Lung microvascular endothelial cell (primary cell): ENCODE measurements at places on chromosomes 12 and 14. TPM values are rescaled to one million over a fixed set of nuclear protein-coding genes. Genes with fewer than 3 reads are reported as not detected.

DNA sequence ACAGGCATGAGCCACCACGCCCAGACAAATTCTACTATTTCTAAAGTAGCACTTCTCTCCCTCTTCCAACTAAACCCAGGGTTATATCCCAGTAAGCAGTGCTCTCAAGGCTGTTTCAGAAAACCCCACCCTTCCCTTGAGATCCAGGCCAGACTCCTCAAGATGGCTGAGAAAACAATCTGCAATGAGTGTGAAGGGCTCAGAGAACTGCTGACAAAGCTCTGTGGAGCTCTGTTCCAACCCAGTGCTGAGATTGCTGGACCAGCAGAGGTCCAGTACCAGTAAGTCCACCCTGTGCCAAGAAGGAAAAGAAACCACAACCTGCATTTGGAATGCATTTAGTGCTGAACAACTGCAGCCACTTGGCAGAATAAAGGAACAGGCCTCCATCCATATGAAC, 3.7 kb upstream of the IFFO1 start:
- DNase-seq = no peak

GRCh38 chr12:50200552-50201273, 33.5 kb upstream of the CERS5 start:
- no peak for DNase-seq

DNA sequence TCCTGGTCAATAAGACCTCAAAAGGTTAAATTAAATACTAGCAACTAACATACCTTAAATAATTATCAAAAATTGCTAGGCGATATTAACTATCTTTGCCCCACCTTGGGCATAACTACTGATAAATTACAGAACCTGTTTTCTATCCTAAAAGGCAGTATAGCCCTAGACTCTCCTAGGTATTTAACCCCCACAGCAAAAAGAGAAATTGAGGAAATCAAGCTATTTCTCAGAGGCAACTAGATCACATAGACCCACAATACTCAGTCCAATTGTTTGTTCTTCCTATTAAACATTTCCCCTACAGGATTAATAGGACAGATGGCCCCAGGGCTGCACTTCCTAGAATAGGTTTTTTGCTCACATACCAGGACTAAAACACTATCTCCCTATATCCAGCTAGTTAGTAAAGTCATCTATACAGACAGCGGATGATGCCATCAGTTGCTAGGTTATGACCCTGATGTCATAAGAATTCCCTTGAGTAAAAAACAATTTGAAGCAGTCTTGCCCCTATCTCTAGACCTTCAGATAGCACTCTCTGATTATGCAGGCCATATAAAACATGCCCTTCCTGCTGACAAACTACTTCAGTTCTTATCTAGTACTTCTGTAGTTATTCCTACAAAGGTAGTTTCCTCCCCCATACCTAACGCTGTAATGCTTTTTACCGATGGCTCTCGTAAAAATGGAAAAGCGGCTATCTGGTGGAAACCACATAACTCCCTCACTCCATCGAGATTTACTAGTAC, 118.4 kb downstream of the PPHLN1 start:
- no peak for DNase-seq

DNA sequence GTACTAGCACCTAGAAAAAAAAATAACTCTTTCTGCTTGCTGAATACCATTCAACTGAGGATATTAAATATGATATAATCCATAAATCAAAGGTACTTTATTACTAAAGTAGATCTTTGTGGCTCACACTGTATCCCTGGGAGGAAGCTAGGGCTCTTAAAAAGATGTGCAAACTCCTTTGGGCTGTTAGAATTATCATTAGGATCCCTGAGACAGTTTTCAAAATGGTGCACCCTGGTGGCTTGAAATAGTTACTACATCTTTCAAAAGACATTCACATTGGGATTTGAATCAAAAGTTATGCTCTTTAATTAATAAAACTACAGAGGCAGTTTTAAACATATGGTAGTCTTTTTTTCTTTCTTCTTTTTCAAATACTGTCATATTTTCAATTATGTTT, 228.5 kb upstream of the G2E3 start:
- DNase-seq = no peak

GRCh38 chr14:76793956-76794355, 18.7 kb downstream of the ANGEL1 start:
- DNase-seq = no peak

DNA sequence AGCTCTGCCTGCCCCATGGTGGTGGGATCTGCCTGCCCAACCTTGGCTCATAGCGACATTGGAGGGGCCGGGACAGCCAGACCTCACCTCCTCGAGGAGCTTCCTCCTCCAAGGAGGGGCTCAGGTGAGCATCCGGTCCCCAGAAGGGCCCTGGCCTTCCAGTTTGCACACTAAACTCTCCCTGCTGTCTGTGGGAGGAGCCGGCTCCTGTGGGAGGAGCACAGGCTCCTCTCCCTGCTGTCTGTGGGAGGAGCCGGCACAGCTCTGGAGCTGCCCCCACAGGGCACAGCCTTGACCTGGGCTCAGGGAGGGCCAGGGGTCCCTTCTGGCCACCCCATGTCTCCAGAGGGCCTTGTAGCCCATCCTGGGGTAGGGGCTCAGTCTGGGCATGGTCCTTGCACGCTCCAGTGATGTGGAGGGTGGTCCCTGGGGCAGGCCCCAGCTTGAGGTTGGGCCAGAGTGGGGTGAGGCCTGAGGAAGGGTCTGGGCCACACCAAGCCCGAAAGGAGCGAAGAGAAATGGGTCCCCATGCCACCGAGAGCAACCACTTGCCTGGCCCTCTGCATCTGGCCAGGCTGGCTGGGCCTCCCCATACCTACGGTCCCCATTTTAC, 147.5 kb upstream of the C14orf180 start:
- no peak for DNase-seq

- DNase-seq = no peak
Observed at GRCh38 chr12:66393890-66394289, 91.6 kb downstream of the HELB start.

DNA sequence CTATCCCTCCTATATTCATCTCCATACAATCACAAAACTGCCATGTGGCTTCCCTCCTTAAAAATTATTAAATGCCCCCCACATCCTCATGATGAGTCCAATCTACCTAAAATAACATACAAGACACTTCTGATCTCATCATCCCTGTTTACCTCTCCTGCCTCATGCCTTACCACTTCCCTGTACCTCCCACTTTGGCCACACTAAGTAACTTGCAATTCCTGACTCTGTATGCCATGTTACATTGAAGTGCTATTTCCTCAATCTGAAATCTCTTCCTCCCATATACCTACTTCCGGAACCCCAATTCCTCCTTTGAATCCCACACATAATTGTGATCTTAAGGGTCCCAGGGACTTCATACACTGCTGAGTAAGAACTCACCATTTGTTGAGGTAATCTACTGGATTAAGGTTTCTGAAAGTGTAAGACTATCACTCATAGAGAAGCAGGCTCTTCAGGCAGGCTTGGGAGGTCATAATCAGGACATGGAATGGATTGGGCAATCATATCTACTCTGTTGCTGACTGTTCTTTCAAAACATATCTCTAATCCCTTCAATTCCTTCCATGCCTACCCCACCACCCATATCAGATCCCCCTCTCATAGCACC, 117.6 kb upstream of the PLEKHG7 start:
- DNase-seq = no peak

DNA sequence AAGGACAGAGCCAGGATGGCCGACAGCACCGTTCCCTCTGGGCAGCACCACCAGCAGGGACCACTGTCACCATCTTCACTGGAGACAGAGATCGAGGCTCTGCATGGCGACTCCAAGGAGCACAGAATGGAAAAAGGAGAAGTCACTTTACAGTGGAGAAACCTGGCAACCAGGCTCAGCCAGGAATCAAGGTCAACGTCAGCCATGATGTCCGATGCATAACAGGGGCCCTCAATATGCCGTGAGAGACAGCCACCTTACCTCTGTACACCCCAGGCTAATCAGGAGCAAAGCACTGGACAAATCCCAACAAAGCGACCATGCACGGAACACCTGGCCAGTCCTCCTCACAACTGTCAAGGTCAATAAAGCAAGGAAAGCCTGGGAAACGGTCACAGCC, 20.6 kb upstream of the SFSWAP start:
- no peak for DNase-seq

DNA sequence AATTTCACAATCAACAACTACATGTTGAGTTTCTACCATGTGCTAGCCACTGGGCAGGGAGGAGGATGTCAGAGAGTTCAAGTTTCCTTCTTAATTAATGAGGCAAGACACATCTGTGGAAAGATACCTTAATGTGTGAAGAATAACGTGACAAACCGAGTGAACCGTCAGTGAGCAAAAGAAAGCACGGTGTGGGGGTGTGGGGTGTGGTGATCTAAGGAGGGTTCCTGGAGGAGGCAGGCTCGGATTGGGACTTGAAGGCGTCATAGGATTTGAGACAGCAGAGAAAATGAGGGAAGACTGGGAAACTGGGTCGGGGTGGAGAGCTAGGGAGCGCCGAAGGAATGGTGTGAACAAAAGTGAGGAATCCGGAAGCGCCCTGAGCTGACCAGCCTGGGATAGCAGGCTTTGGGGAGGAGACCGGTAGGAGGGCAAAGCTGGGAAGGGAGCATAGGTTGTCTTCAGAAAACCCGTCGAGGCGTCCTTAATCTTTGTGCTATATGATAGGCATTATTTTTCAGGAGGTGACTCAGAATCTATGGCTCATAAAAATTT, 22.3 kb downstream of the GALNT8 start:
- no peak for DNase-seq

GRCh38 chr12:70692681-70693288, 55.6 kb upstream of the PTPRB start:
- DNase-seq = peak; percentile 76

DNA sequence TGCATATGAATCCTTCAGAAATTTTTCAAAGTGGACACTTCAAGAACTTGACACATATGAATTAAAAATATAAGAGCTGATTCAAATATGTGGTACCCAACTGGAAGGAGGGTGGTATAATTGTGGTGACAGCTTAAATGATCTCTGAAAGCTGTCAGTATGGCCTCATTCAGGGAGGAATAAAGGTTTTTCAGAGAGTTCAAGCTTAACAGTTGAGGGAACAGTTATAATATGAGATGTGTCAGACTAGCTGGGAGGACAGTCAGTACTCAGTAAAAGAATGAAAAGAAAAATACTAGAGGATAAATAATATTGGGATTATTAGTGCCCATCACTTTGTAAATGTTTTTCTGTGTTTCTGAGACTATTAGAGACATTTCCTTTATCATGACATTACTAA, 277.5 kb downstream of the RASSF9 start:
- DNase-seq = no peak

GRCh38 chr12:90969346-90969745, 14.4 kb upstream of the CCER1 start:
- no peak for DNase-seq

DNA sequence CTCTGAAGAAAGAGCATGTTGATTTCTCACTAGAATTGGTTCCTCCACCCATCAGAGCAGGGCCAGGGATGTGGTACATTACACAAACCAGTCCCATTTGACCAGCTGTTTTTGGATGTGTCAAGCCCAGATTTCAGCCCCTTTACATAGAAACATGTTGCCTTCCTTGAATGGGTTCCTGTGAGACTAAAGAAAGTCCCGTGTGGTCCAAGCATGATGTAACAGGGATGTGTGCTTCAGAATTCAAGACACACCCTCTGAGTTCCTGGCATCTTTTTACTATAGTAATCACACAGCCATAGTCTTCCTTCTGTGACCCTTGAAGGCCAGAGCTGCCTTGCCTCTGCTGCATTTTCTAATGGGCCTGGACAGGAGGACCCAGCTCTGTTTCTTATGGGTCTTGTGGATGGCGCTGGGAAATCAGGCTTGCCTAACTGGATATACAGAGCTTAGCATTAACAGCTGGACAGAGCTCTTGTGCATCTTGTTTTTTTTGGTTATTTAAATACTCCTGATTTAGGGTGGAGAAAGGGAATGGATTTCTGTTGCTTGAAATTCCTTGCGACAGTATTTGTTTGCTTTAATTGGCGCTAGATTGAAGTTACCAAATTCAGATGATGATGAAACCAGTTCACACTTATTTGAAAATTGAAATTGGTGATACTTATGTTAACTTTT, 341.0 kb downstream of the ZFP36L1 start:
- no peak for DNase-seq

GRCh38 chr12:78584695-78585094, 279.9 kb upstream of the SYT1 start:
- no peak for DNase-seq

DNA sequence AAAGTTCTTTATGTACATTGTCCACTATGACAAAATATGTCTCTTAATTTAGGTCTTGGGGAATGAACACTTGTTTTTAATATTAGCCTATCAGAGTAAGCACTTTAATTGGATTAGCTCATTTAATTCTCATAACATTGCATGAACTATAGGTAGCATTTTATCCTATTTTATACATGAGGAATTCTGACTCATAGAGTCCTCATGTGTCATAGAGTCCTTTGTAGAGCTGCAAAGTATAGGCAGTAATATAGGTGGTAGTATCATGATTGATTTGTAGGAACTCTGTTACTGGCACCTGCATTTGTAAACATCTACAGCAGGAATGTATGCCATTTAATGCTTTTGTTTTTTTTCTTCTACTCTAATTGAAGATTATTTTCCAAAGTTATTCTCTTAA, 96.0 kb downstream of the GPHN start:
- no peak for DNase-seq

DNA sequence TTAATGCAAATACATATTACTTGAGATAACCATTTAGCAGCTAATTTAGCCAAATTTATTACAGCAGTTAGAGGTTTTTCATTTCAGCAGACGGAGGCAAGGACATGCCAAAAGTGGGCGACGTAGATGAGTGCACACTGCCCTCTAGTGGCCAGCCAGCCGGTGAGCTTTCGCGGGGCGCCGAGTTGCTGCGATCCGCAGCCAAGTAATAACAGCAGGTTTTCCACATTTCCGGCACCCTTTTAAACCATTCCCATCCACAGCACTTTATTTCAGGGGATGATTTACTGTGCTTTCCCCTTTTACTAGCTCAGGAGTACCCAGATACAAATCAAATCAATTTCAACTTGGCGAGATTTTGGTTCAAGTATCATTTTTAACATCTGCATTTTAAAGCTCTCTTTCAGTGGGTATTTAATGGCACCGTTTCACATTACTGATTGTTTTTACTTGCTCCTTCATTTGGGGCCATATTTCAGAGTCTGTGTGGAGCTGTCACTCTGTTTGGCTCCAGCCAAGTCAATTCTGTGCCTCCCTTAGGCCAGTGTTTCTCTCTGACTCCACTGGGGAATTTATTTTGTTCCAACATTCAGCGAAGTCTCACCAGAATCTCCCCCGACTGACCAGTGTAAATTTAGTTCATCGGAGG, 158.0 kb downstream of the EGLN3 start:
- peak; percentile 84 for DNase-seq

DNA sequence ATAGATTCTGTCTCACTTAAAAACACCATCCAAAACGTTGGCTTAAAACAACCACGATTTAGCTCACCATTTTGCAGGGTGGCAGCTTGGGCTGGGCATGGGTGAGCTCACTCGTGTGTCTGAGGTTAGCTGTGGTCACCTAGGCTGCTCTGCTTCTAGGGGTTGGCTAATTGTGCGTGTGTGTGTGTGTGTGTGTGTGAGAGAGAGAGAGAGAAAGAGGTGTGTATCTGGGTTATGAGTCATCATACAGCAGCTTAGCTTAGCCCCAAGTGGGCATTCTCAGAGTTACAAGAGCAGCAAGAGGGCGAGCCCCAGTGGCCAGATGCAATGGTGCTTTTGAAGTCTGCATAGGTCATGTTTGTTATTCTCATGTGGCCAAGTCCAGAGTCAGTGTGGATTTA, 6.0 kb downstream of the FBXW8 start:
- DNase-seq = no peak

- DNase-seq = no peak
Observed at GRCh38 chr12:65613692-65614091, 210.6 kb upstream of the HMGA2 start.

Gene TAS2R19
- total RNA-seq = 1.3 and 2.6 TPM in 2 replicates

Gene TAS2R13
- total RNA-seq = 0.20 and 0.44 TPM in 2 replicates

Gene DRAM1
- 23.6 and 26.8 TPM in 2 replicates for total RNA-seq

Gene SIRT4
- total RNA-seq = 0.87 and 3.2 TPM in 2 replicates

Gene MANSC1
- total RNA-seq = 5.0 and 5.4 TPM in 2 replicates

Gene IL26
- not detected in 2 replicates for total RNA-seq
